Retina (tissue), 1 donor: ENCODE measurements at places on chromosomes 11 and 22.

DNA sequence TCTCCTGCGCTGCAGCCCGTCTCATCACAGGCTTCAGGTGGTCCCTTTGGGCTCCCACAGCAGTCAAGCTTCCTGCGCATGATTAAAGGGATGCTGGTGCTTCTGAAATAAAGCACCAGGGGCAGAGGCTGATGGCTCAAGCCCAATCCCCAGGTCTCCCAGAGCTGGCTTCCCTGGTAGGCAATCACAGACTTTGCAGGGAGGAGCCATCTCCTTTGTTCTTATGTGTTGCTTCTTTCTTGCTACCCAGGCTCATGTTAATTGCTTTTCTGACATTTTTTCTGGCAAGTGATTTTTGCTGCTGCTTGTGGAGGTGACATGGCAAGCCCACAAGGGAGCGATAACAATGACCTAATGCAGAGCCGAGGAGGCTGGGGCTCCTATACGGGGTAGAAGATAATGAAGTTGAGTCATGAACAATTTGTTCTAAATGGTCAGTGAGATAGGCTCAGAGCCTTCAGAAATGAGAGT, 25.2 kb upstream of the PLET1 start:
- DNase-seq: peak; percentile 52

DNA sequence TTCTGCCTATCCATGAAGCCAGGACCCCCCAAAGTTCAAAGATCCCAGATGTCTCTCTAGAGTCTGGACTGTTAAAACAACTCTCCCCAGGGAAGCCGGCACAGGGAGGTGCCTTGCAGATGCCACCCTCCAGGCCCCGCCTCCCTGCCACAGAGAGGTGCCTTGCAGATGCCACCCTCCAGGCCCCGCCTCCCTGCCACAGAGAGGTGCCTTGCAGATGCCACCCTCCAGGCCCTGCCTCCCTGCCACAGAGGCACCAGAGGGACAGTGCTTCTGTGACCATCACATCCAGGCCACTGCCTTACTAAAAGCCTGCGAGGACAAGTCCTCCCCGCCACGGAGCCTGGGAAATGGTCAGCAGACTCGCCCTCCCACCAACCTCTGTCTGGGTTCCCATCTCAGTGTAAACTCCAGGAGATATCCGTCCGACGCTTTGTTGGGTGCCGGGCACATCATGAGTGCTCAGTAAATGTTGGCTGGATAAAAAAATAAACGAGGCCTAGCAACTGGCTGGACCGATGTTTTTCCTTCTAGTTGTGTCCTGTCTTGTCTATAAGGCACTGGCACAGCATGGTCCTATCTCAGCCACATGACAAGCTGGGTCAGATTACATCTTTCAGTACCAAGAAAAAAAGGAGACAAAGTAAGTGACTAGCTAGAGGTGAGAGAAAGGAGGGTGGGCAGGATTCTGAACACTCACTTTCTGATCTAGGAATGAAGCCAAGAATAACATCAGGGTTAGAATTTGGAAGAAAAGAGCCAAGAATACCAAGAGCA, 91.2 kb upstream of the CSNK2A3 start:
- no peak for DNase-seq

GRCh38 chr11:9250139-9250582, 15.0 kb downstream of the DENND5A start:
- DNase-seq: no peak

DNA sequence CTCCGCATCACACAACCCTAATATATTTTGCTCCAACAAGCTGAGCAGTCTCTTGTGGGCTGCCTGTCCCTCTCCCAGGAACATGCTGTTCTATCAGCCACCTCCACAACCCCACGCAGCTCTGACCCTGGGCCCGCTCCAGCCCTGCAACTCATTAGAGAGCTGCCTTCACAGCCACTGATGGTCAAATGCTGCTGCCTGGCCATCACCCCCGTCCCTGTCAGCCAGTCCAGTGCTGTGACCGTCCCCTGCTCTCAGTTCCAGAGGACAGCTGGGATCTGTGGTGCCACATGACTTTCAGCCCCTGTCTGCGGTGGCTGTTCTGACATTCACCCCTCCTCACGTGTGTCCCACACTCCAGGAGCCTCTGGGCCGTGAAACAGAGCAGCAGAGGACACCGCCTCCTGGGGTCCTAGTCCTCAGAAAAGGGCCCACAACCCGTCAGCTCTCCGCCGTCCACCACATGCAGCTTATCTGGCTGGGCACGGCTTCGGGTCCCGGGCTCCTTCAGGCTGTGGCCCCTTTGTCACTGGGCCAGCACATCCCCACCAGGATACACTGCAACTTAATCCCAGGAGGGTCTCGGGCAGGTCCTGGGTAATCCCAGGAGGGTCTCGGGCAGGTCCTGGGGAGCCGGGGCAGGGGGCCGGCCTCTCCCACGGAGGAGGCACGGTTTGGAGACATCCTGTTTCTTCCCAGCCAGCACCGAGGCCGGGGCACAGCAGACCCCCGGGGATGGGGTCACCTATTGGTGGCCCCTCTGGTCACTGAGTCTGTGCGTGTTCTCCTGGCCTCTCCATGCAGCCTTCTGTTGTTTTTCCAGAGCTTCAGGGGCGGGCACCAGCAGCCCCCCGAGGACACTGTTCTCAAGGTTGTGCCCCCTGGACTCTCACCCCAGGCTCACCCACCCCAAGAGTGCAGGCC, 15.1 kb downstream of the CRELD2 start:
- no peak for DNase-seq

GRCh38 chr11:44982496-44983062, 31.9 kb upstream of the TP53I11 start:
- no peak for DNase-seq

- DNase-seq: no peak
These were observed 1.8 kb downstream of the ARRB1 start for GRCh38 chr11:75349521-75350116.

DNA sequence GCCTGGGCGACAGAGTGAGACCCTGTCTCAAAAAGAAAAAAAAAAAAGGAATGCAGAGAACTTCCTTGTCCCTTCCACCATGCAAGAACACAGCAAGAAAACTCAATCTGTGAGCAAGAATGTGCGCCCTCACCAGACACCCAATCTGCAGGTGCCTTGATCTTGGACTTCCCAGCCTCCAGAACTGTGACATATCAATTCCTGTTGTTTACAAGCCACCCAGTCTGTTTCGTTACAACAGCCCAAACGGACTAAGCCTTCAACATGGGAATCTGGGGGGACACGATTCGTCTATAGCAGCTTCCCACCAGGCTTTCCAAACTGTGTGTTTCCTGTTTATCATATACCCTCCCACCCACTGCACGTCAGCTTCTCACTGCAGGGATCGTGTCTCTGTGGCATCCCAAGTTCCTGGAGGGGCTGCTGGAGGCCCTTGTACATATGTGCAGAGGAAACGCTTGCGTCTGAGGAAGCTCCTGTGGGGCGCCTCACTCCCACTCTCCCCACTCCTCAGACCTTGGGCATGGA, 11.0 kb upstream of the PSMC3 start:
- DNase-seq: no peak

- DNase-seq: peak; percentile 66
These were observed 9.5 kb downstream of the RBMXL2 start for GRCh38 chr11:7098235-7098832.

- DNase-seq: no peak
These were observed 39.2 kb upstream of the KLHL35 start for GRCh38 chr11:75472081-75472732.

- no peak for DNase-seq
These were observed 8.9 kb downstream of the ALX4 start for GRCh38 chr11:44300844-44301563.

DNA sequence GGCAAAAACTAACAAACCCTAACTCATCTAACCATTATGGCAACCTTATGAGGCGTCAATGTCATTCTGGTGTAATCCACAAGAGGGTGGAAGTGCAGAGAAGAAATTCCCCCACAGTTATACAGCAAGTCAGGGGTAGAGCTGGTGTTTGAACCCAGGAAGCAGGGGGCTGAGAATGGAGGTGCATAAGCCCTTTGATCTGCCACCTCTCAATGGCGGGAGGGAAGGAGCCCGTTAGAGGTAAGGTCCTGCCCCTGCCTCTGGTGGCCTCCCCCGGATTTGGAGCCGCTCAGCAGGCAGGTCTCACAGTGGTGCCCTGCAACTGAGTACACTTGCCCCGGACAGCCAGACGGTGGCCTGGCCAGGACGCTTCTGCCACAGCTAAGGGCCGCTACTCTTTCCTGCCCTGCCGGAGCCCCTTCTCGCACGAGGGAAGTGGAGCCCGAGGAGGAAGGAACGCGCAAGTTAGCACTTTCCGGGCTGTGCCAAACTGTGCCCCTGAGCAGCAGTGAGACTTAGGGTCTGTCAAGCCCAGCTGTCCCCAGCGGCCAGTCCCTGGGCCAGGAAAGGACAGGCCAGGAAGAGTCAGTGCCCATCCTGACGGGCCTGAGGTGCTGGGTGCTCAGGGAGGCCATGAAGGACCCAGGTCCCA, 1.1 kb downstream of the FXYD2 start:
- no peak for DNase-seq

- no peak for DNase-seq
These were observed 68.2 kb downstream of the FBXO7 start for GRCh38 chr22:32542677-32543357.

GRCh38 chr11:59222464-59223060, 9.8 kb upstream of the MPEG1 start:
- no peak for DNase-seq

- DNase-seq: no peak
These were observed 49.5 kb downstream of the PAX6 start for GRCh38 chr11:31761636-31762035.

DNA sequence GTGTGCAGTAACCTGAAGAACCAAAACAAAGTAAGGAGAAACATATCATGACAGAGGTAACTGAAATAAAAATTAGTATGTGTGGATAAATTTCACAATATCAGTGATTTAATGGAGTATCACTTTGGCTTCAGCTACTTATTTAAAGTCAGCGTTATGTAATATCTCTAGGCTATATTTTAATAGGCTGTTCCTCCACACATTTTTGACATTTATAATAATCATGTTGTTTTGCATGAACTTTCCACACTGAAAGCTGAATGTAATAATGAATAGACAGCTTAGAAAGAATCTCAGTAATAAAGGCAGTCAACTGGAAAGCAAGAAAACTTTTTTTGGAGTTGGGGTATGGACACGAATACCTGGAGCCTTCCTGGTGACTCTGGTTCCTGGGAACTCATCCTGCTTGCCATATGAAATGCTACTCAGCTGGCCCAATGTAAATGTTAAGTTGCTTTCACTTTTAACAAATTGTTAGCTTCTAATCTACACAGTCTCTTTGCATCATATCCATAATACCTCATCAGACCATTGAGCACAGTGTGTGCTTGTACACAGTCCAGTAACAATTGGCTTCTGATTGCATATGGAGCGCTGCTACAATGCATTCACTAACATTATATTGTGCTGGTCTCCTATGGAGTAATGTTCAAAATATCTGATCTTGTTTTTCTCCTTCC, 257.7 kb downstream of the SOX6 start:
- DNase-seq: no peak

GRCh38 chr22:31436132-31436531, 36.7 kb downstream of the DRG1 start:
- no peak for DNase-seq

- DNase-seq: no peak
These were observed 30.9 kb downstream of the TRPC6 start for GRCh38 chr11:101552888-101553287.

GRCh38 chr11:31641477-31642062, 132.0 kb downstream of the ELP4 start:
- DNase-seq: peak; percentile 77

DNA sequence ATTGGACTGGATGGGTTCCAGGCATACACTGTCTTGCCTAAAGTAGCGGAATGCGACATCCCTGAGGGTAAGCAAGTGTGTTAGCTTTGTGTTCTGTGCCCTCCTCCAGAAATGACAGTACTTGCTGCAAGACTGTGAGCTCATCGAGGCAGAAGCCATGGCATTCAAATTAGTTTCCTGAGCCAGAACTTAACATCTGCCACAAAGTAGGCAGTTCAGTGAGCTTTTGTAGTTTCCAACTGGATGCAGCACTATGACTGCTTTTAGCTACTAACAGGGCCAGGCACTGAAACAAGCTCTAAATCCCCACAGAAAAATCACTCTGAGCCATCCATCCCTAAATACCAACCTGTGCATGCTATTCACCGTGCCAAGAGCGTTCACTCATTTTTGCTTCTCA, 1.2 kb upstream of the FAR1 start:
- DNase-seq: no peak

GRCh38 chr22:21712751-21713427, 22.7 kb downstream of the YPEL1 start:
- peak; percentile 76 for DNase-seq

GRCh38 chr22:50129121-50129736, 39.4 kb downstream of the MOV10L1 start:
- no peak for DNase-seq

GRCh38 chr22:26550498-26551033, 38.3 kb upstream of the TFIP11 start:
- DNase-seq: peak; percentile 8

DNA sequence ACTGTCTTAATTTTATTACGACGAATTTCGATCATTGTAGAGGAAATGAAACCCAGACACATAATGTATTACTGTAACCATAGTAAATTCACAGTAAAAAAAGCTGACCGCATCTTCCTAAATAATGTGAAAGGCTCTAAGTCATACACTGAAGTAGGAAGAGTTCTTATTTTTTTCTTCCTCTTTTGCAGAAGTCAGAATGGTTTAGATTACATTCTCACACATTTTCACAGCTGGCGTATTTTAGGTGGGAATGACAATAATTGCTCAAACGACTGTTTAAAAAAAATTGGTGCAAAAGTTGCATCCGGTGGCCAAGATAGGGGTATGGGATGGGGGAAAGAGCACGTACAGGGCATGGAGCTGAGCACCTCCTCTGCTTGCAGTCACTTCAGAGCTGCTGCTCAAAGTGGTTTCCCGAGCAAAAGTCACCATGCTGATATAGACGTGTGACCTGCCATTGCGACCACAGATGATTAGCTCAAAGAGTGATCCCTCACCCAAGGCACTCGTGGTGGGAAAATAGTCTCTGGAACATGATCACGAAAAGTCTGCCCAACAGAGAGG, 35.3 kb downstream of the MMP13 start:
- DNase-seq: no peak

- DNase-seq: no peak
These were observed 40.4 kb upstream of the AMPD3 start for GRCh38 chr11:10414659-10415058.

DNA sequence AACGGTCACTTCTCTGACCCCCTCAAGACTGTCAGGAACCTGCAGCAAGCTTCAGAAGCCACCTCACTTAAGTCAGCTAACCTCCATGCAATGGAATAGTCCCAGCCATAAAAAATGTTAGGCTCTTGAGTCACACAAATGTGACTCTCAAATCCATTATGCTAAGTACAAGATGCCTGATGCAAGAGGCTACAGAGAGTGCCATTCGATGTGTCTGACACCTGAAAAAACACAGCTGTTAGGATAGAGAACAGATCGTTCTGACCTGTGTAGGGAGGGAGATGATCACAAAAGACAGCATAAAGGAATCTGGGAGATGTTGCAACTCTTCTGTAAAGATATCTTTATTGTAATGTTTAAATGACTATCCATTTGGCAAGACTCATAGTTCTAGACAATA, 712.4 kb downstream of the TBC1D22A start:
- DNase-seq: no peak

- no peak for DNase-seq
These were observed 145.8 kb upstream of the ARHGAP20 start for GRCh38 chr11:110857892-110858546.

GRCh38 chr11:123511037-123511870, 81.2 kb downstream of the GRAMD1B start:
- peak; percentile 98 for DNase-seq
